ENCODE measurements at places on chromosomes 6 and 20.

DNA sequence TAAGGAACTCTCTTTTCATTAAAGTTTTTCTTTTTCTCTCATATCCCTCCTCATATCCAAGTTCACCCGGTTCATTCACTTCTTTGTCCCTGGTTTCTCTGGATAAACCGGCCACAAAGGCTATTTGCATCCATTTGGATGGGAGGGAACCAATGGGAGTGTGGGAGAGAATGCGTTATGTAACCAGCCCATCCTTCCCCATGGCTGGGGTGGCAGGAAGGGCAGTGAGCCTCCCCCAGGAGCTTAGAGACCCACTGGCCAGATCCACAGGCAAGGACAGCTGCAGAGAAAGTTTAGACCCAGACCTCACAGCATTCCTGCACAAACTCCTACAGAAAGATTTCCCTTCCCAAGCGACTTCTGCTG is 10.7 kb downstream of the CASS4 start:
- DNase-seq, result no peak

DNA sequence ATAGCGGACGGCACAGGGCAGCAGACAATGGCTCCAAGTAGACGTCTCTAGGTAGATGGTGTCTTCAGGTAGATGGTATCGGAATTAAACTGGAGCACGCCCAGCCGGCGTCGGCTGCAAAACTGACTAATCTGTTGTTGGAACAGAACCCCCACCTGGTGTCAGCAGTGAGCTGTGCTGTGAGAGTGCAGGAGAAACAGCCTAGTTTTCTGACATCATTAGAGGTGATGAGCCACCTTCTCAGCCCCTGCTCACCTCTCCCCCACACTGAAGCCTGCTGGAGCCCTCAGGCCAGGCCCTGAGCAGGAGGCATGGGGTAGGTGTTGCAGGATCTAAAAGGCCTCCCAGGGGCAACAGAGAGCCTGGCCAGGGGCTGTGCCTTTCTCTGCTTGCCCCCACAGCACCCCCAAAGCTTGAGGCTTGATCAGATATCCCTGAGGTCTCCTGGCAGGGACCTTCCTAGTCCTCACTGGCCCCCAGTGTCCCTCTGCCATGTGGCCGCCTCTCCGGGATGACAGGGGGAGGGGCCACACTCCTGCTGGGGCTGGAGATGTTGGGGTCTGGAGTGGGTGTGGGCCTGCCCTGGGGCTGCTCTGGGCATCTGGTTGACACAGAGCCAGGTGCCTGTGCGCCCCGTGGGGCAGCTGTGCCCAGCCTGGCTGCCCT is 6.9 kb upstream of the HELZ2 start:
- DNase-seq, result peak; percentile 49

GRCh38 chr6:37799263-37799644 is 20.3 kb upstream of the ZFAND3 start:
- DNase-seq, result no peak

GRCh38 chr6:167302796-167303195 is 11.7 kb downstream of the UNC93A start:
- no peak for DNase-seq

GRCh38 chr6:166763606-166764472 is 136.8 kb upstream of the RPS6KA2 start:
- no peak for DNase-seq

- no peak for DNase-seq
Measured at GRCh38 chr6:137210903-137211302, 8.3 kb downstream of the IFNGR1 start.

GRCh38 chr20:52766645-52767435 is 205.3 kb upstream of the TSHZ2 start:
- no peak for DNase-seq

GRCh38 chr6:44133003-44133931 is 5.9 kb downstream of the TMEM63B start:
- peak; percentile 89 for DNase-seq

DNA sequence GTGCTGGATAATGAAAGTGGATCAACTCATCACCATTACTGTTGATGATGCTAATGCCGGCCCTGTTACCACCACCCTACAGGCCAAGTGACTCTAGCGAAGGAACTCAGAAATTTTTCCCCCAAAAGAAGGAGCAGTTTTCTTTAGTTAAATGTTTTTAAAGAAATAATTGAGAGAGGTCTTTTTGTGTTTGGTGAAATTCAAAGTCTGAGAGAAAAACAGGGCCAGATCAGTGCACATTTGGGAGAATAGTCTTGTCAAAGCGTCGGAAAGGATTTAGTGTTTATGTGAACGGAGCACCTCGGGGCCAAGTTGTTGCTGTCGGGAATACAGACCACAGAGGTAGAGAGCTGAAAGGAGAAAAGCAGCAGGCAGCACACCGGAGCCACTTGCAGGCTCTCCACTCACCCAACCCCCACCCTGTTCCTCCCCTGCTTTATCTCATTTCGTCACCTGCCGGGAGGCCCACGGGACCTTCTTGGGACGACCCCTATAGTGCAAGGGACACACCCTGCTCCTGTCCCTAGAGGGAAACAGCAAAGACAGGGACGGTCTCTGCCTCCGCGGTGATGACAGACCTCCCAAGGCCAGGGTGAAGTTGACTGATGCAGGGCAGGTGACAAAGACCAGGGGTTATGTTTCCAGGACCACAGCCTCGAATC is 6.8 kb downstream of the TFAP2B start:
- no peak for DNase-seq

DNA sequence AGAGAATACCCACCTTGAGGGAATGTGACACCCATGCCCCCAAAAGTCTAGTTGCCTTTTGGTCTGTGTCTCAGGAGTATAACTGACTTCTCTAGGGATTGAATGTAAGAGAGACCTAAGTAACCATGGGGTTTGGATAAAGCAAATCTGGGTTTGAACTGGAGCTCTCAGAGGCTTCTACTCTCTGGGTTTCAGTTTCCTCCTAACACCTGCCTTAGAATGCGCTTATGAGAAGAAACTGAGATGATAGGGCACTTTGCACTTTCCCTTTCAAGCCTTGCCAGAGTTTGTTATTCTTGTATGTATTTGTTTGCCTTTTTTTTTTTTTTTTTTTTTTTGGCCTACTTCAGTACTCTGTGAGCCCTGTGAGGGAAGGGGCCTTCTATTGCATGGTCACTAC is 19.4 kb downstream of the SDHAF4 start:
- DNase-seq, result no peak

DNA sequence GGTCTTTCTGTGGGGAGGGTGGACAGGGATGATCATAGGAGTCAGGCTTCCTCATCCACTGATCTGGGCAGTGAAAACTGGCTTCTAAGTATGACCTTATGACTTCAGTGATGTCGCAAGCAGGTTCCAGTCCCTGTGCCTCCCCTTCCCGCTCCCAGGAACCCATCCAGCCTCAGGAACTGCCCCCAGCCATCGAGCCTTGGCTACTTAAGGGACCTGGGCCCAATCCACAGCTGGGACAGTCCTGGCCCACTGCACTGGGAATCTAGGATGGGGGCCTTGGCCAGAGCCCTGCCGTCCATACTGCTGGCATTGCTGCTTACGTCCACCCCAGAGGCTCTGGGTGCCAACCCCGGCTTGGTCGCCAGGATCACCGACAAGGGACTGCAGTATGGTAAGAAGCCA is at the start of gene LBP:
TSS of gene LBP (plus strand) at position 236 of the 405 bp plus-strand sequence. CDS start at position 271, 35 bp downstream.
- no peak for DNase-seq

- no peak for DNase-seq
Measured at GRCh38 chr6:128241216-128241615, 279.2 kb downstream of the PTPRK start.

- no peak for DNase-seq
Measured at GRCh38 chr6:39074486-39074885, 25.9 kb downstream of the GLP1R start.

DNA sequence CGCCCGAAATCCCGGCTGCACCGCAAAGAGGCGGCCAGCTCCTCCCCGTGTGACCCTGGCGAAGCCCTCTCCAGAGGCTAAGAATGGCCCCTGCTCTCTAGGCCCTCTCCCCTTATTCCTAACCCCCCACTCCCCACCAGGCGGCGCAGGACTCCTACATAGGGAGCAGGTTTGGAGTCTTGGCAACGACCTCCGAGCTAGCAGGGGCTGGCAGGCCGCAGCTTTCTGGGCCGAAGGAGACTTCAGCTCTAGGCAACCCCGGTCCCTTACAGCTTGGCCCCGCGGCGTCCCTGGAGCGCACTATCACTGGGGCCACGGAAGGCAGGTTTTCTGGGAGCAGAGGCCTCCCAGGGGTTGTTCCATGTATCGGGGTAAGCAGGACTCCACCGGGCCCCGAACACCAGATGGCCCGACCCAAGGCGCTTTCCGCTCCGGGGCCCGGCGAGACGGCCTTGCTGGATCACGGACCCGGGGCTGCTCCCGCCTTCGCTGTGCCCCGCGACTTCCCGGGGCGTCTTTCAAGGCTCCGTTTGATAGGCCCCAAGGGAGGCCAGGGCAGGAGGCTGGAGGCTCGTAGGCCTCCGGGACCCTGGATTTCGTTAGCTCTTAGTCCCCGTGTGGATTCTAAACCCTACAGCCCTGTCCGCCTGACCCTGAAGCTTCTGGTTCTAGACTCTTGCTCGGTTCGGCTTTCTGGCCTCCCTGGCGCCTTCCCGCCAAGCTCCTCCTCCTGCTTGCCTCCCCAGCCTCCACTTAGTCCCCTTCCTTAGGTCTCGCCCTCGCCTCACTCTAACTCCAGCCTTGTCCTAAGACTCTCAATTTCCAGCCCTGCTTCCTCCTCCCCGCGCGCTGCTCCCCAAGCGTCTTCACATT is 1.9 kb downstream of the SLC32A1 start:
- DNase-seq, result peak; percentile 28

DNA sequence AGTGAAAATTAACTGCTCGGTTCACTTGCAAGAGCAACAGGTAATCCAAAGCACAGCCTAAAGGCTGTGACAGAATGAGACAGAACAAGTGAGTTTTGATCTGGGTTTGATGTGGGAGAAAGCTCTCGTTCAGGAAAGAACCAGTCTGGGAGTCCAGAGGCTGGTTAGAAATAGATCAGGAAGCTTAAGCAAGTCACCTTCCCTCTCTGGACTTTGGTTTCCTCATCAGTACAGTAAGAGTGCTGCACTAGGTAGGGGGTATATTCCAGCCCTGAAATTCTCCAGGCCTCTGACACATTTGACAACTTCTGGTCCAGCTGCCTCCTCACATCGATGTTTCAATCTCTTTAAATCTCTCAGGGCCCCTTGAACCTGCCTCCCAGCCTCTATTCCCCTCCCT is 33.7 kb upstream of the MDGA1 start:
- DNase-seq, result no peak

GRCh38 chr6:31122791-31123706 is 2.8 kb upstream of the CDSN start:
- DNase-seq, result no peak

Data from NCI-H2171 treated with DMSO at 0.1 percent for 48 hours (cell line).